ENCODE measurements at places on chromosomes 6 and 20.

- DNase-seq: peak; percentile 54
Measured at GRCh38 chr6:132483779-132484679, 28.9 kb downstream of the STX7 start.

DNA sequence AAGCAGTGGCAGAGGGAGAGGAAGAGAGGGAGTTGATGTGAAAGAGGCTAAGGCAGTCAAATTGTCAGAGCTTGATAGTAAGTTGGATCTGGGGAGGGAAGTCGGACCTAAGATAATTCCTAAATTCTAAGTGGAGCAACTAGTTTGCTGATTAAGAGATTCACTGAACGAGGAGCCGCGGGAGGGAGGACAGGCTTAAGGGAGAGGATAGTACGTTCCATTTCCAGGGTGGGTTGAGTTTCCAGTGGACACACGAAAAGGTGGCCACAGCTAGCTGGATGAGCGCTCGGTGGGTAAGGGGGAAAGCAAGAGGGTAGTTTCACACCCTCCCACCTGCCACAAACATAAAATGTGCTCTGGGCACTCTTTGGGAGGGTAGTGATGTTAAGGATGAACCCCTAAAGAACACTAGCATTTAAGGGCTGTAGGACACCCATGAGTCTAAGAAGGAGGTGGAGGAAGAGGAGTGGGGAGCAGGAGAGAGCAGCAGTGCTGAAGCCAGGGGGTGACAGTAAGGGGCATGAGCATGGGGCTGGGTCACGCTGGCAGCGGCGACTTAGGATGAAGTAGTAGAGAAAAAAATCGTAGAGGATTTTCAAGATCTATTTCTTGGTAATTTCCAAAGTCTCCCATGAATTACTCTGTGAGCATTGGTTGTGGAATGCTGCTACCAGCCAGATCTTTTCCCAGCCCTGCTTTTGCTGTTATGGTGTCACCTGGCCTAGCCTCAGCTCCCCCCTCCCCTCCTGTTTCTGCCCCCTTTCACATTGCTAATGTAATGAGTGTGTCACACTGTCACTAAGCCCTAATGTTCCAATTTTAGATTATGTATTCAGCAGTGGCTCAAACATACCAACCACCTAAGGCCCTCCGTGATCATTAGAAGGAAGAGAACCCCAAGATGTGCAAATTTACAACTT is 21.4 kb downstream of the ACTR5 start:
- no peak for DNase-seq

DNA sequence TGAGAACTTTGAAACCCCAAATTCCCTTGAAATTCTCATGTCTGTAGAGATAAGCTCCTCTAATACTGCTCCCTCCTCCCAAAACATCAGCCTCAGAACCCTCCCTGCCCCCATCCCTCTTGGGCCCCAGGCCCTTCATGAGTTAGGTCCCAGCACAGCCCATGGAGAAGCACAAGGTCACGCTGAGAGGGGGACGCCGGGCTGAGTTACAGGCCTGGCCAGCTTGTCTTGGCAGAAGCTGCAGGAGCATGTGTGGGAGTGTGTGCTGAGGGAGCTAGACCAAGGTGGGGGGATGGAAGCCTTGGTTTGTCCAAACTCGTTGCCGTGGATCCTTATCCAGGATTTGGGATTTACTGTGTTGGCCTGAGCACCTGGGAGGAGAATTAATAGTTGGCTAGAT is 8.5 kb upstream of the PTCRA start:
- DNase-seq: no peak

- no peak for DNase-seq
Measured at GRCh38 chr6:134397676-134398075, 79.8 kb upstream of the SGK1 start.

GRCh38 chr20:58712151-58712791 is 19.7 kb downstream of the NPEPL1 start:
- DNase-seq: no peak

All from lung (tissue), 17 donors.